Neuronal stem cell (in vitro differentiated cells): ENCODE measurements at places on chromosomes 6 and 20.
A peak's percentile ranks its signal among the peaks of the same experiment; 100 is the strongest.

DNA sequence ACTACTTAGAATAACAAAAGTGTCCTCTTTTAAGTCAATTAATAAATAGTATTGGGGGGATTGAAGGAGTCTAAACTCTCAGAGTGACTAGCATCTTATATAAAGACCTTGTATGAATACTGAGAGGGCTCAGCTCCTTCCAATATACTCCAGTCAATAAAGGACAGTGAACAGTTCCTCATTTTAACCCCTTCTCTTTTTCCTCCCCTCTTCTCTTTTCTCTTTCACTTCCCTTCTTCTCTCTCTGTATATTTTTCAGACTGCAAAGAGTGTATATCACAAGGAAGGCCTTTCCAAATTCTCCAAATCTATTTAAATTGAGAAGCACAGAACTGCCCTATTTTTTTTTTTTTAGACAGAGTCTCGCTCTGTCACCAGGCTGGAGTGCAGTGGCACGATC lies 99.5 kb downstream of the CD164 start:
- no peak for DNase-seq

GRCh38 chr6:90296341-90297114 lies at the start of gene BACH2:
Gene BACH2 (minus strand): TSS chr6:90296843. CDS start chr6:90008844, 287,999 bp downstream.
- DNase-seq = peak; percentile 95

DNA sequence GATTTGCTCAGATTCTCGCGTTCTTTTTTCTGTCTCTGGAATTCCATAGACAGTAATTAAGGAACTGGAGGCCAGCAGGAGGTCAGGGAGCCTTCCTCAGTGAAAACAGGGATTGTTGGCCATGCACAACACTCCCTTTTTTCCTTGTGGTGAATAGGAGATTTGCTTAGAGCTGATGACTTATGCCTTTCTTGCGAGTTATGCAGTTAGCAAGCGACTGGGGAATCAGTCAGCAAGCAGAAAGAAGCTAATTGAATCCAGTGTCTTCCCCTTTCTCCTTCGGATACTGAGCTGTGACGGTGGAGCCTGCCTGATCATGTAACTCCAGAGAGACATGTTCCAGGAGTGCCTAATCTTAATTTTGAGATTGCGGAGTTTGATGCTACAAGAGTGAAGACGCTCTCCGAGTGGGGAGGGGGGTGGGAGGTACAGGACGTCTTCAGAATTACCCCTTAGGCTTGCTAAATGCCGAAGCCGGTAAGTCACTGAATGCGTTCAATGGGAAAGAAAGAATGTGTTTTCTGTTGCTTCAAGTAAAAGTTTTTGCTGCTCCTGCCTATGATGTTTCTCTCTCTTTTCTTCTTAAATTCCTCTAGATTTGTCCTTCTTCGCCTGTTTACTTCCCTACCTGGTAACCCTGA lies 165.9 kb downstream of the SASH1 start:
- DNase-seq = peak; percentile 74

- no peak for DNase-seq
Observed at GRCh38 chr20:64261138-64261537, 5.6 kb downstream of the PCMTD2 start.

DNA sequence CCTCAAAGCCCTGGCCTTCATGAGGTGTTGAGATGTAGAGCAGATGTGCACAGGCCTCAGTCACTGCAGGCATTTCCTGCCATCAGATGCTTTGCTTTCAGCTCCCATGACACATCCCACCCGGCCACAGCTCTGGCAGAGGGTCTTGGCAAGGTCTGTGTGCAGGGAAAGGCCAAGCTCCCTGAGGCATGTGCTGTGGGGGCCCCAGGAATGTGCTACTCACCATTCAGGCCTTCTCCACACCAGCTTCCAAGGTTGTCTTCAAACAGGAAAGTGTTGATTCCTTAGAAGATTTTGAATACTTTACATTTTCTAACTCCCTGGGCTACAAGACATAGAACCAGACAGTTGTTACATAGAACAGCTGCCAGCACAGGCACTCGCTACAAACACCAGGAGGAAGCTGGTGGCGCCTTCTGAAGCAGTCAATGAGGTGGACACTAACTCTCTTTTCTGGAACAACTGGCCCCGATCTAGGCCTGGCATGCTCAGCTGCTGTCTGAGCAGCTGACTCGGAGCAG lies 27.8 kb downstream of the CASS4 start:
- DNase-seq = no peak

- DNase-seq = no peak
Observed at GRCh38 chr6:153215242-153215641, 84.2 kb upstream of the RGS17 start.

DNA sequence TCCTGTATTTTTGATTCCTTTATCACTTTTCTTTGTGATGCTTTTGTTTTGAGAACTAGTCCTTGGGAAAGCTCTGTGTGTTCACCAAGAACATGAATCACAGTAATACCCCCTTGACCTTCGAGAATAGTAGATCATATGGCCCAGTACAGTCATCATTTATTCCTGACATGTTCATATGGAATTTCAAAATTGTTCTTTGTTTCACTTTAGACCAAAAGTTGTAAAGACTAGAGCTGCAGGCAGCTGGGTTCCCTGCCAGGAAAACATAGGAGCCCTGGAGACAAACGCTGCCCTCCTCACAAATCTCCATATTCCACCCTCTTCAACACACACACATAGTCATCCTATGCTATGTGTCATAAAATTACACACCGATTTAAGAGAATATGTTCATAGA lies 621.2 kb upstream of the EYS start:
- no peak for DNase-seq

DNA sequence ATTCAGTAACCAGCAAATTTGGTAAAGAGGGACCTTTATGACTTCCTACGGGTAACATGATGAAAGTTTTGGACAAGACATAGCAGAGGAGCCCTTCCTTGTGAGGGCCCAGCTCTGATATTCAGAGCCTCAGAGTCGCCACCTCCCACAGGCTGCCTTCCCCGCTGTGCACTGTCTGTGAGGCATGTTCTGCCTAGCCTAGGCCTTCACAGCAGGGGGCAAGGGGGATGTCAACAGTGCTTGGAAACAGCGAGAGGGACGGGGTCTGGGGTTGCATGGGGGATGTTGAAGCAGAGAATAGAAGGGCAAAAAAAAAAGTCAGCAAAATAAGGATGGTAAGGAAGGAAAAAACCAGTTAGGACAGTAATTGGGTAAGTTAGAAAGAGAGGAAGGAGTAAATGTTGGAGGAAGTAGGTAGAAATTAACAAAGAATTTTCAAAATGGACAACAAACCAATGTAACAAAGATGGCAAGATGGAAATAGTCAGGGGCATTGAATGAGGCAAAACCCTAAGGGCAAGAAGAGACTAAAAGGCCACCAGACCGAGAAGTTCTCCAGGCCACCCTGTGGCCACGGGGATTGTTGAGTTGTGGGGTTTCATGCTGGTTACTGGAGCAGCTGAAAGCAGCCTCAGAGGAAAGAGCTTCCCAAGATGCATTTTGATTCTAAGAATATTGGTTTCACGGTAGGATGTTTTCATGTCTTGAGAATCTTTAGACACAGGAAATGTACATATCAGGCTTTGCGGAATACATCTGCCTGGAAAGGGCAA lies 139.8 kb downstream of the LY86 start:
- no peak for DNase-seq

- DNase-seq = no peak
Observed at GRCh38 chr20:34705397-34706301, 1.5 kb downstream of the TP53INP2 start.

- no peak for DNase-seq
Observed at GRCh38 chr20:32574296-32575226, 10.6 kb downstream of the NOL4L start.

- DNase-seq = no peak
Observed at GRCh38 chr6:3367630-3368029, 89.2 kb downstream of the SLC22A23 start.

DNA sequence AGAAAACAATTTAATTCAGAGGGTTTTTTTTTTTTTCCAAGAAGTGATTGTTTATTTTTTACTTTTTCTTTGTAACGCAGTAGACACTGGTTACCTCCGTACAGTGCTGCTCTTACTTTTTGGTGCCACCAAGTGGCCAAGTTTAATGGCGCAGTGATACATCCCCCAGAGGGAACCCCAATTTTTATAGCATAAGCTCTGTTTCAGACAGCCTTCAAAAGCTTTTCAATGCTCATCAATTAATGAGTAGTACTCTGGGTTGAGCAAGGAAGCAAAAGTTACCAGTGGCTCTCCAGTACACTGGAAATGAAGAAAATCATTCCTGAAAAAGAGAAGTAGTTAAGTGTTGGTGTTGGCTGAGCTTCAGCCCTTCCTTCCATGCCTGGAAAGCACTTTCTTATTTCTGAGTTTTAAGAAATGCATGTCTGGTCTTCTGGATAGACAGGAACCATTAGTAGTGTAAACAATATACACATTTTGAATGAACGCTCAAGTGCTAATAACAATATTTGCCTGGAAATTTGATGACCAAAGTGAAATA lies 129.1 kb upstream of the SMLR1 start:
- DNase-seq = peak; percentile 29

GRCh38 chr6:42099340-42100028 lies 42.9 kb downstream of the C6orf132 start:
- no peak for DNase-seq

GRCh38 chr6:37990762-37991525 lies 171.4 kb downstream of the ZFAND3 start:
- peak; percentile 26 for DNase-seq

DNA sequence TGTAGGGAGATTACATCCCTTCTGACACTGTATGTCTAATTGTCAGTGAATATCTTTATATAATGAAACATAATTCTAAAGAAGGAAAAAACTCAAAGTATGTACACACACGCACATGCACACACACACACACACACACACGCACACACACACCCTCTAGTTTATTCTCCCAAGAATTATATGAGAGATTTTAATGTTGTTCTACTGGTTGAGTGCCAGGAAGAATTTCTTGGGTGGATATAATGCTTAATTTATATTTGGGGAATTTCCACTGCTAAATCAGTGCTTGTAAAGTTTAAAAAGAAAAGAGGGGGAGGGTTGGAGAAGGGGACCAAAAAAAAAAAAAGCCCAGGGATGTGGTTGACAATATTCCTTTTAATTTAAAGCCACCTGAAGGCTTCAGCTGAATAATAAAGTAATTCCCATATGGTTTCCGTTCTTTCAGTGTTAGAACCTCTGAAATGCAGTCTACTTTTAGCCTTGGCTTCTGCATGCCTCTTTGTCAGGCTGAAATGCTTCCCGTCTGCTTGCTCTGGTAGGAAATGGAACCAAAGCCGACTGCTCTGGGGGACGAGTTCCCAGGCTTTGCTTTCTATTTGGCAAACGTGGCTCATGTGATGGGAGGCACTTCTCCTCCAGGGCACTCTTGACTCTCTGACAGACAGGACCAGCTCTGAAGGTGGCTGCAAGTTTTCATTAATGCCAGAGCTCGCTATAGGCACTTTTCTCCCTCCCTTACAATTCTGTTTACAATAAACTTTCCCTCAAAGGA lies 225.4 kb downstream of the PRL start:
- peak; percentile 9 for DNase-seq

DNA sequence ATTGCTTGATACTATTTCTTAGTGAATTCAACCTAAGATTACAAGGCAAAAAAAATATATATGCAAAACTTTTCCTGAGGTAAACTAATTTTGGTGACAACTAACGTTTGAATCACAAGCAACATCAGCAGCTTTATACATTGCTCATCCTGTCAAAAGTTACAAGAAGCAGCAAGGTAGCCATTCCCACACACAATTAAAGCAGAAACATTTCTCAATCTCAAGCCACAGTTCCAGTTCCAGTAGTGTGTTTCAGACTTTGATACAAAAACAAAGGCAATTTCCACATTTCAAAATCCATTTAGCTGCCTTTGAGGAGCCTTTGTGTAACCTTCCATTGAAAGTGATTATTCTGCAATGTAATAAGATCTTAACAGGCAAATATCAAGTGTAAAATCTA lies 191.0 kb downstream of the WDR27 start:
- no peak for DNase-seq

DNA sequence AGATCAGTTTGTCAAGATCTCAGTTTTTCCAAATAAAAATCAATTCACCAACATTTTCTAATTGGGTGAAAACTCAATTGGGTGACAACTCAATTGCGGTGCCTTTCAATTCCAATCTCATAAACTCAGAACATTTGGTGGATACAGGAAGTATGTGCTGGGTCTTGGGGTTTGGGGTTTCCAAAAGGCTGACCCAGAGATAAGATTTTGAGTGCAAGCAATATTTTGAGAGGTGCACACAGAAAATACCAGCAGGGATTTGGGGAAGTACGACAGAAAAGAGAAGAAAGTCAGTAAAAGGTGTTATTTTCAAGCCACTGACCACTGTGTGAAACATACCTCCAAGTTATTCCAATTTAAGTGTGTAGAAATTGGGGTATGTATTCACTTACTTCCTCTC lies 258.0 kb downstream of the PHACTR1 start:
- no peak for DNase-seq

DNA sequence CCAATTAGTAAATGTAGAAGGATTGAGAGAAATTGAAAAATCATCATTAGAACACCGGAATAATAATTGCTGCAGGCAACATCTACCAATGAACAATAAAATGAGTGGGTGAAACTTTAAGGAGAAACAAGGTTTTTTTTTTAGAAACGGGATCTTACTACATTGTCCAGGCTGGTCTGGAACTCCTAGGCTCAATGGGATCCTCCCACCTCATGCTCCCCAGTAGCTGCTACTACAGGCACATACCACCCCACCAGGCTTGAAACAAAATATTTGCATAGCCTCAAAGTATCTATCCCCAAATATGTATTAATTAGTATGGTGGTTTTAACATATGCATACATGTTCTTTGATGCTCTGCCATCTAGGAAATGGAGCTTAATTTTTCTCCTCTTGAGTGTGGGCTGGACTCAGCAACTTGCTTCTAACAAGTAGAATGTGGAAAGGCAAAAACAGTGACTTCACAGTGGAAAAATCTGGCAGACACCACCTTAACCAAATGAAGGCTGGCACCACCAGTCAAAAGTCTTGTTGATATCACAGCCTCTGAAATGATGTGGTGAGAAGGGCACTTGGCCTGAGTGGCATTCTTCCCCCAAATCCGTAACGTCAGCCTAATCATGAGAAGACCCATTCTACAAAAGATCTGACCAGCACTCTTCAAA lies 12.1 kb downstream of the NRSN2 start:
- DNase-seq = no peak

GRCh38 chr20:37407573-37408002 lies 61.6 kb downstream of the SRC start:
- no peak for DNase-seq

DNA sequence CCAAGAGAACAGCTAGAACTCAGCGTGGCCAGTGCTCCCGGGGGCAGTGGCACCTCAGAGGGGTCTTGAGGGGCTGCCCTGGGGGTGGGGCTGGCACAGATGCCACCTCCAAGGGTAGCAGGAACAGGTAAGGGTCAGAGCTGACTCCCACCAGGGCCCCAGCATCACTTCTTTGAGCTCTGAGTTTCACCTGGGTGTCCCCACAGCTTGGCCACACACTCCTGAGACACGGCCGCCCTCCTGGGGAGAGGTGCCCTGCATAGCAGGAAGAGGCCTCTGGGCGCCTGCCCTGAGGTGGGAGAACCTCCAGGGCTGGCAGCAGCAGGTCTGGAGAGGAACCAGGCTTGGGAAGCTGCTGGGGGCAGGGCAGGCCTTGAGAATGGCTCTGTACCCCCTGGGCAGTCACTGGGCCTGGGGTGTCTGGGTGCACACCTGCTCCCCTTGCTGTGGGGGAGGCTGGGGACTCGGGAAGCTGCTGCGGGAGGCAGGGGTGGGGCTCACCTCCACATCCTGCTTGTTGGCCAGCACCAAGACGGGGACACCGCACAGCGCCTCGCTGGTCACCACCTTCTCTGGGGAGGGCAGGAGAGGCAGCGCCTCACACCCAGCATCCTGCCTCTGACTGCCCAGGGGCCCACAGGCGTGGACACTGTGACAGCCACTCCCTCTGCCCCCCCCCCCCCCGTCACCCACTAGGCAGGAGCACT lies 5.0 kb downstream of the TNFRSF6B start:
- DNase-seq = no peak
